DMS79 treated with DMSO at 0.1 percent for 48 hours (cell line): ENCODE measurements at places on chromosomes 4 and X.

DNA sequence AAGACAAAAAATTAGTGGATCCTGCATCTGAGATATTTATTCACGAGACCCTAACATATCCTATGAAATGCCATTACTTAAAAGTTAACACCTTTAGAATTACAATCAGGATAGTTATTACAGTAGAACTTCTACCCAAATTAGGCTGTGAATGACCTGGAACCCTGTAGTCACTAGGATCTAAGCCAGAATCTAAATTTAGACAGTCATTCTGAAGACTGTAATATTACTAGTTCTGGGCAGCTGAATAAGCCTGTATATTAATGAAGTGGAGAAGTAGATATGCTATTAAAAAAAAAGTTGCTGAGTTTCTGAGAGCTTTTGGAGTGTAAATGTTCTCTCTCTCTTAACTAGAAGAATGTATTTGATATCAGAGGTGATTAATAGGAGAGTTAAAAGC is 67.0 kb downstream of the FAM13A start:
- DNase-seq = peak; percentile 71

- DNase-seq = no peak
Observed at GRCh38 chr4:4812145-4812794, 47.2 kb upstream of the MSX1 start.

DNA sequence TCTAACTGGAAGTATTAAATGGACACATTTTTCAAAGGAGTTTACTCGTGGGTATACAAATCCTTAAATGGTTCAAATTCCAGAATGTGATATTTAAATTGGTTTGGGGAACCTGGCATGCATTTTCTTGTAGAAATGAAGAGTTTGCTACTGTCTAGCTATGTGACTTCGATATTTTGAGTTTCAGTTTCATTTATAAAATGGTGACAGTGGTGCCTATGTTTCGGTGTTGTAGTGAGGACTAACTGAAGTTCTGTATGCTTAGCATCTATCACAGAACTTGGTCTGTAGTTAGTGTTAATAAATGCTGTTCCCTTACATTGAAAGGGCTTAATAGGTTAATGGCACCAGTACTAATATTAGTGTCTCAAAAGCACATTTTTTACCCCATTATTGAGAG is 29.4 kb downstream of the TRPC5 start:
- no peak for DNase-seq

GRCh38 chrX:87736576-87736975 is 219.0 kb downstream of the KLHL4 start:
- DNase-seq = no peak

DNA sequence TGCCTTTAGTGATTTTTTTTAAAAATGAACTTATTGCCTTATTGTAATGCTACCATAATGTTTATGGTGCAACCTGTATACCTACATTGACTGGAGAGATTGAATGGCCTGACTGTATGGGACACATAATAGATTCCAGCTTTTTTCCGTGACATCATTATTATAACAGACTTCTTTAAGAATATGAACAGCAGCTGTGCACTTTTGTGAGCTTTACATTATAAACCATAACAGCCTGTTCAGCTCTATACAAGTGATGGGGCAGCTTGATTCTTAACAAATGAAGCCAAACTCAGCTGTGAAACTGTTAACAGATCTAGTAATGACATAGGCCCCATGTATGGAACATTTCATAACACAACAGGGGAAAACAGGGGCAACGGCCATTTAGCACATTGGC is 187.0 kb downstream of the BMPR1B start:
- no peak for DNase-seq

GRCh38 chr4:38684951-38685844 is 21.2 kb downstream of the KLF3 start:
- no peak for DNase-seq

DNA sequence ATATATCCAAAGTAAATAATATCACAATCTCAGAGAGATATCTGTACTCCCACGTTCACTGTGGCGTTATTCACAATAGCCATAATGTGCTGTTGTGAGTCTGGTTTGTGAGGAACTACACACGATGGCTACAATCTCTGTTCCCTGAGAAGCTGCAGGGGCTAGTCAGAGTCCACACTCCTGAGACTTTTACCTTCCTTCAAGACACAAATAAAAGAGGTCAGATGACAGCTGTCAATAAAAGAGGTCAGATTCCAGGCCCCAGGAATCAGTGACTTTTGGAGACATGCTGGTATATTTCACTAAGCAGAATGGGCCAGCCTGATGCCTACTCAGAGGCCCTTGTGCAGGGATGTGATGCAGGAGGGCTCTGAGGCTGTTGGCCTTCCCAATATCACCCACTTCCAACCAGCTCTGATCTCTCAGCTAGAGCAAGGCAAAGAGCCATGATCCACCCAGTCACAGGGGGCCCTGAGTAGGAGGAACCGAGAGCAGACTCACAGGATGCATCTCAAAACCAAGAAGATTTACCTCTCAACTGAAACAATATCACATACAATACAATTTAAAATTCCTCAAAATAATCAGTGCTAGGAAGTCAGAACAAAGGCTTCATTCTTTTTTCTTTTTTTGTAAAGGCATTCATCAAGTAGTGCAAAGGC is 13.8 kb downstream of the FRYL start:
- DNase-seq = no peak

DNA sequence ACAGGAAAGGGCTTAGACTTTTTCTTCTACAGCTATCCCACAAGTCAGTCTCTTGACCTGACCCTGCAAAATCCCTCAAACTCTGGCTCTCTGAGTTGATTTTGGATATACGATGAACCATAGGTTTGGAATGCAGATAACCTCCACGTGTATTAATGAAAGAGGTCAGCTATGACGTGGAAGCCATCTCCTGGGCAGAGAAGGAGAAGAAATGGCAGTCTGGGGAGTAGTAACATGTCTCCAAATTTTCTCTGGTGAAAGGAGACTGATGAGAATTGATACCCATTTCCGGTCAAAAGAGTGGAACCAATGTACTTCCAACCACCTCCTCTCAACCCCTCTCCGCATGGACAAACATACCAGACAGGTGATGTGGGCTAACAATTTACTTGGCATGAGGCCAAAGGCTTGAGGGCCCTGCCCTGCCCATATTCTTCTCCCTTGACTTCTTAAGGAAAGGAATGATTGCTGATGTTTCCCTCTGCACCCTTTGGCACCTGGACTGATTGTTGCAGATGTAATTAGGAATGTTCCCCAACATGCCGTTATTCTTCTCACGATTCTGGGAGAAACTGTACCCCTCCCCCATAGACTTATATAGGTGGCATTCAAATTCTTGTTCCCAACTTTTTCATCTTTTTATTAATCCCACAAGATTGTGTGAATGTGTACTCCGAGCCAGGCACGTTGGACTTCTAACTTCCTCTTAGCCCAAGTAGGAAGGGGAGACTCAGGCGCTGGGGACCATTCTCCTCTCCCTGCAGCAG is 580 bp upstream of the PLS3 start:
- peak; percentile 58 for DNase-seq

DNA sequence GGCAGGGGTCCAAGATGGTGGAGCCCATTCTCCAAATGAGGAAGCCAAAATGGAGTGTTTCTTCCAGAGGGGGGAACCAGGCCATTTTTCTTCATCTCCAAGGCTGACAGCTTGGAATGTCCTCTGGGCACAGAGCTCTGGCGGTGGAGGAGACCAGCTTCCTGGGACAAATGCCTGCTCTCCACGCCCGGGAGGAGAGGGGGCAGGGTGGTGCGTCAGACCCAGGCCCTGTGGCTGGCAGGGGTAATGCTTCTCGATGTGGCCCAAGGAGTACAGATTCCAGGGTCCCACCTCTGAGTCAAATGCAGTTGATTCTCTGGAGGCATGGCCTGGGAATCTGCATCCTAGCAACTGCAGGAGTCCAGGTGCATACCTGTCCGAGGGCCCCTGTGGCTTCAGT is 44.6 kb upstream of the ADRA2C start:
- DNase-seq = no peak

- DNase-seq = no peak
Observed at GRCh38 chrX:141279476-141279875, 37.2 kb upstream of the SPANXC start.

DNA sequence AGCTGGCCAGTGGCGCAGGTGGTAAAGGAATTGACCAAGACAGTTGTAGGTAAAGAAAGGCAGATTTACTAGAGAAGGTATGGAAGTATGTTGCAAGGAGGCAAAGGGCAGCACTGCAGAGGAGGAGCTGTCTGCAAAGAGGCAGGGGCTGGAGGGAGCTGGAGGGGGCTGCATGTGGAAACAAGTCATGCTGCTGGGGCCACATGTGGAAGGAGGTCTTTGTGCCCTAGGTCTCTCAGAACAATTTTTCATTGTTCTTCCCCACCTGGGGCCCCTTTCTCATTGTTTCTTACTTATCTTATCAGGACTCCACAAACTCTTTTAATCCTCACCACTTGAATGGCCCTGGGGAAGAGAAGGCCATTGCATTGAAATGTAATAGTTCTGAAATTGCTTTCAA is 144.8 kb upstream of the PLAC1 start:
- DNase-seq = no peak

- DNase-seq = no peak
Observed at GRCh38 chr4:109764376-109764775, 34.5 kb upstream of the PLA2G12A start.

DNA sequence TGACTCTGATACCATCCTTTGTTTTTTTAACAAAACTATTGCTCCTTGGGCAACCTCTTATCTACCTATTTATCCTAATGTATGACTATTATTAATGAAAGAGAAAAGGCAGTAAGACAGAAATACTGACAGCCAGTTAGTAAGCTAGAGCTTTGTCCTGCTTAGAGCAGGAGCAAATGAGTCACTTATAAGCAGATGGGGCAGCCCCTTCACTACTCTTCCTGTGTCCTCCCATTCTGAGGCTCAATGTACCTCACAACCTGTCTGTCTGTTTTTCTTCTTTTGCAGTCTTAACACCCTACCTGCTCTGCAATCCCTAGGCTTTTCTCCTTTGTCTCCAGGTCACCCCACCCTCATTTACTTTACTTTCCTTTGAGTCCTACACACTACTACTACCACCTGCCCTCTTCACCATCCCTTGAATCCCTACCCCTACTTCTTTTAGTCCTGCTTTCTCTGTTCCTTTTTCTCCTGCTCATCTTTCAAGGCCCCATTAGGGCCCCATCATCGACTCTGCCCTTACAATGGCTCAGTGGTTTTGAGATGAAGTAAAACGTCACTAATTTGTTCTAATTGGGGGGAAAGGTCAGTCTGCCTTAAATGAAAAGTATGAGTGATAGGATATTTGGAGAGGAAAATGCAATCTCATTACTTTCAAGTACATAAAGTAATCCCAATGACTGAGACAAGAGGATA is 294.3 kb downstream of the GUCY2F start:
- peak; percentile 57 for DNase-seq

GRCh38 chrX:74280759-74281158 is 23.2 kb upstream of the ZCCHC13 start:
- DNase-seq = no peak

DNA sequence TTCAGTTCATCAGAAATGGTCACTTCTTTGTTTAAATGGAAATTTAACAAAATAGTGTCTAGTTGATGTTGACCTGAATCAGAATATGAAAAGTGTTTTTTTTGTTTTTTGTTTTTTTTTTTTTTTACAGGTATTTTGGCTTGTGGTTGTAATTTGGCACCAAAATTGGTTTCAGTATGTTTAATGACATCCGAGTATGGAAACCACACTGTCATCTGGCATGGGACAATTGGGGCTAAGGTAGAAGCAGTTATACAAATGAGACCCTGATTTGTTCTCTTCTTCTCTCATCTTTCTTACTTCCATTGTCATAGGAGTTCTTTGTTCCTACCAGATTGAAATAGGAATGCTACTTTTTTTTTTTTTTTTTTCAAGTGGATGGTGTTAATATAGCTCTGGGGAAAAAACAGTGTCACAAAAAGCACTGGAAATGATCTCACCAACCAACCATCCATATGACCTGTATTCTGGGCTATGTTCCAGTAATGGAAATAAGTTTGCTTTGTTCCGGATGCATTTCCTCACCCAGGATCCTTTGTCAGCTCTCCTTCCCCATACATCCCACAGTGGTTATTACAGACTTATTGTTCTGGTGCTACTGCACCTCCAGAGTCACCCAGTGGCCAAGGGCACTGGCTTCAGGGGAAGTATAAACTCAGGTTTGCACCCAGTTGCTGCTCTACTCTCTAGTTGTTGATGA is 95.8 kb downstream of the ATXN3L start:
- peak; percentile 22 for DNase-seq
